NCI-H187 (cell line): ENCODE measurements at places on chromosomes 7 and 10.

GRCh38 chr7:138746073-138746472, 44.9 kb upstream of the SVOPL start:
- DNase-seq = no peak

DNA sequence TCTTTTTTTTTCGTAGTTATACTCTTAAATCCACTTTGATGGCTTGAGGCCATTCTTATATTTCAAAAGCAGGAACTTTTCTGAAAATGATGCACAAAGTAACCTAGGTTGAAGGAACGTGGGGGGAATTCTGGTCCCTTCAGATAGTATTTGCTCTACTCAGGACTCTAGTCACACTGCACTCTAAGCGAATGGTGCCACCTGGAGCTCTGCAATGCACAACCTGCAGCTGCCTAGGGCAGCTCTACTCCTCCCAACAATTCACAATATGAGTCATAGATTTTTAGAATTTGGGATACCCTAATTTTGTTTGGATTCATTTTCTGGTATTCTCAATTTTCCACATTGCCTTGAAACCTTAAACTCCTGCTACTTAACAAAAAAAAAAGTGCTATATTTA, 17.3 kb downstream of the SYPL1 start:
- DNase-seq = no peak

GRCh38 chr7:157008206-157009169, 2.0 kb downstream of the MNX1 start:
- no peak for DNase-seq

GRCh38 chr10:70575874-70576802, 26.4 kb downstream of the PRF1 start:
- peak; percentile 47 for DNase-seq

DNA sequence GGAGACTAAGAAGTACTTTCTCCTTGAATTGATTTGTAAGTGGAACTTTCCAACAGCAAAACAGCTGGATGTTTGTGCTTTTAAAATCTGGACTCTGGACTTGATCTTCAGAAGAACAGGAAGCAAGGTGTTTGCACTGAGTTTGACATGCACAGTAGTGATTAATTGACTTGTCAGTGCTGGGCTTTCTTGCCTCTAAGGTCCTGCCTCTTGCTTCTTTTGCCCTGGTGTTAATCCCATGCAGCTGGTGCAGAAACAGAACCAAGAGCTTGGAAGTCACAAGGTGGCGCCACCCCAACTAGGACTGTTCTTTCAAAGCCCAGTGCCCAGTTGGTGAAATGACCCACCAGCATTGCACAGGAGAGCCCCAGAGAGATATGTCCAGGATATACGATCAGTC, 66.8 kb upstream of the SEPHS1 start:
- no peak for DNase-seq

DNA sequence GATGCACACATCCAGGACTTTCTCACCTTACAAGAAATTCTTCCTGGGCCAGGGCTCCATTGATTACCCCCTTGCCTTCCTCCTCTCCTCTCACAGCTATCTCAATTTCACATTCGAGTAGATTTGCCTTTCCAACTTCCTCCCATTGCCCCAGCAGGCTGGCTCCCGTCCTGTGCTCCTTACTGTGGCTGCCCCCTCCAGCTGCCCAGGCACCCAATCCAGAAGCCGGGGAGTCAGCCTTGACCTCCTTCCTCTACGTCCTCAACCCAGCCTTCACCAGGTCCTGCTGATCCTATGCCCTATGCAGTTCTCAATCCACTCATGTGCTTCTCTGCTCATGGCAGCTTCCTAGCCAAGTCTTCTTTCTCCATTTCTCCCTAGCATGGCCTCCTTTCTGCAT, 85.7 kb upstream of the GPR26 start:
- DNase-seq = no peak

DNA sequence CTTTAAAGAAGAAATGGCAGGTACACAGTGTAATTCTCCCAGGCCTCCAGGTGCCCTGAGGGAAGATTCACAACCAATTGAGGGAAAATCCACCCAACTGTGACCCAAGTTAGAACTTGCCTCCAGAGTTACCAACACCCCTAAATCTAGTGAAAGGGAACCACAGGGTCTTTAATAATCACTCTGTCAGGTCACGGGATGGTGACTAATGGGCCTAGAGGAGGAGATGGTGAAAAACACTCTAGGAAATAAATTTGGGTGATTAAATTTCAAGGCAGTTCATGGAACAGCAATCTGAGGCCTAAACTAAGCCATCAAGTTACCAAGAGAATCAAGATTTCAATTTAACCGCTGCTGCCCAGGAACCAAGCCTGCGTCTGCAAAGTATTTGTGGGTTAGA, 26.7 kb upstream of the SLF2 start:
- DNase-seq = no peak

- no peak for DNase-seq
Measured at GRCh38 chr7:28748933-28749584, 209.1 kb downstream of the TRIL start.

GRCh38 chr7:140494867-140495266, 15.6 kb upstream of the MKRN1 start:
- no peak for DNase-seq

DNA sequence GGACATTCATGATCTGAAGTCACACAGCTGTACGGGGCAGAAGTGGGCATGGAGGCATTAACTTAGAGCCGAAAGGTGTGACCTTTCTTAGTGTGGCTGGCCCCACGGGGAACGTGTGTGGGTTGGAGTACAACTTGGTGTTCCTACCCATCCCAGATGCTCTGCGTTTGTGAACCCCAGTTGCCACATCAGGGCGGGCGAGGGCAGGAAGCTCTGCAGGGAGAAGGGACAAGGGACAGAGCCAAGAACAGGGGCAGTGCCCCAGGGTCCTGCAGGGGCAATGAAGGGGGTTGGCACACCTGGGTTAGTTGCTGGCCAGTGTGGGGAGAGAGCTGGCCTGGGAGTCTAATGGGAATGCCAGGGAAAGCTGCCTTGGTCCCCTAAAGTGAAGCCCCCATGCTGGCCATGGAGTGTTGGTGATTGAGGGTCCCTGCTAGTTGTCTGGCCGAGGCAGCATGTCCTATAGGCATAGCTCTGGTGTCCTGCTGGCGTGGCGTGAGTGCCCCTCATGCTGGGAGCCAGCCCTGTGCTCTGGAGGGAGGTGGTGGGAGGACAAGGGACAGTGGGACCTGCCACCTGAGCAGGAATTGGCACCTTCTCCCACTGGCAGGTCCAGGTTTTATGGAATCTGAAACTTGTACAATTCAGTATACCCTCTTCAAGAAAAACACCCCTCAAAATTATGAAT, 18.9 kb downstream of the HTRA1 start:
- DNase-seq = no peak

GRCh38 chr7:20219446-20220292, 2.5 kb upstream of the MACC1 start:
- peak; percentile 79 for DNase-seq
